ENCODE measurements at places on chromosomes 3 and 15.

GRCh38 chr15:78726870-78727551 lies 84.3 kb downstream of the ADAMTS7 start:
- no peak for DNase-seq

GRCh38 chr15:100528833-100529428 lies at the start of gene CERS3:
CERS3 (minus strand) TSS chr15:100528950; CDS start chr15:100501849, 27,101 bp downstream.
- DNase-seq: no peak

DNA sequence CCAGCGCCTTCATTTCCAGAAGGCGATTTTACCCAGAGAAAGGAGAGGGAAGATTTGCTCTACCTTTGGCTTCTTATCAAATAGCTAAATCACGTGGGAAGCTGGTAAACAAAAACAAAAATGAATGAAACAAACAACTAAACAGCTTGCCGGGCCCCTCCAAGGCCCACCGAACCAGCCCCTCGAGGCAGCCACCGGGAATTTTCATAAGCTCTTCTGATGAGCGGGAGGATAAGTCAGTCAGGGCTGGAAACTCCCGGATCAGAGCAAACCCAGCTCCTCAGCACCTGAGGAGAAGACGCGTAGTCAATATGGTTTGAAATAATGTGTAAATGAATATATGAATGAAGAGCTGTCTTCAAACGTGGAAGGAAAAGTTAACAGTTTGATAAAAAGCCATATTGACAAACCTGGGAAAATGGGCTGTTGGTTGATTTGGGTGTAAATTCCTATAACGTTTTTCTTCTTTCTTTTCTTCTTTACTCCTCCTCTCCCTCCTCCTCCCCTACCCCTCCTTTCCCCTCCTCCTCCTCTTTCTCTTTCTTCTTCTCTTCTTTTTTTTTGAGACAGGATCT lies 10.7 kb downstream of the RPLP1 start:
- no peak for DNase-seq

- DNase-seq: no peak
These were observed 205.9 kb downstream of the CD47 start for GRCh38 chr3:107884719-107885460.

DNA sequence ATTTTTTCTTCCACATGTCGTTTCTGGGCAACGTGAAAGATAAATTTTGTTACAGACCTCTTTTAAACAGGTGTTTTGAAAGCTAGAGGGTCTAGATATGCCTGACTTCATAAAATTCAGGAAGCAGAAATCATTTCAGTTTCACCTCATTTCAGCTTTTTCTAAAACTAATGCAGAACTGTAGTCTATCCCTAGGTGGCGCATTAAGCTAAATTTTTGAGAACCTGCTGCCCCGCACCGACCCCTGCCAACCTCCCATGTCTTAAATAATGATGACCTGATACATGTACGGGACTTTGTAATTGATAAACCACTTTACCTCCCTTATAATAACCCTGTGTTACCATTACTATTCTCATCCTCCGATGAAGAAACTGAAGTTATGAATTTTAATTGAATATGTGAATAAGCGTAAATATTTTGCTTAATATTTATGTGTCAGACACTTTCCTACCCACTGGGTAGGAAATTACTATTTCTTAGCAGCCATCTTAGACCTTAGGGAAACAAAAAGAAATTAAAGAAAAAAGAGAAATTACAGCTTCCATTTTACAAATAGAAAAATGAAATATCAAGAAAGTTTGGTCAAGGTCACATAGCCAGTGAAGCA lies 78.7 kb upstream of the GCNT3 start:
- DNase-seq: no peak

- no peak for DNase-seq
These were observed 48.6 kb downstream of the CMSS1 start for GRCh38 chr3:99866261-99866761.

GRCh38 chr3:138378990-138379389 lies 30.6 kb downstream of the MRAS start:
- no peak for DNase-seq

GRCh38 chr15:96054621-96055020 lies 275.9 kb upstream of the NR2F2 start:
- DNase-seq: no peak

- DNase-seq: no peak
These were observed 97.4 kb upstream of the KLF13 start for GRCh38 chr15:31228980-31229826.

DNA sequence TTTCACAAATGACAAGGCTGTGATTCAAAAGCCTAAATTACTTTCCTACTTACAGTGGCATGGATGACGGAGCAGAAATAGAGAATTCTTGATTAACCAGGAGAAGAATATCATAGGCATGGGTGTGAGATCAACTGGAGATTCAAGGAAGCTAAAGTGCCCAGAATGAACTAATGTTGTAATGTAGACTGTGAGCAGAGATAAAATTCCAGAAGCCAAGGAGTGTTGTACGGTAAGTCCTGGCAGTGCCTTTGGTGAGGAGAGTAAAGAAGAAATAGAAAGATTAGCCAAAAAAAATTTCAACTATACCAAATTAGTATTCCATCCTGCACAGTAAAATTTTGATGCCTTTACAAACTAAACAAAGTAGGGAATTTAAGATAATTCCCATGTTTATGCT lies 75.9 kb downstream of the ZBTB20 start:
- no peak for DNase-seq

- no peak for DNase-seq
These were observed 205.9 kb downstream of the RSL24D1 start for GRCh38 chr15:54990793-54991192.

- no peak for DNase-seq
These were observed 187.9 kb downstream of the SUCNR1 start for GRCh38 chr3:152061296-152061695.

DNA sequence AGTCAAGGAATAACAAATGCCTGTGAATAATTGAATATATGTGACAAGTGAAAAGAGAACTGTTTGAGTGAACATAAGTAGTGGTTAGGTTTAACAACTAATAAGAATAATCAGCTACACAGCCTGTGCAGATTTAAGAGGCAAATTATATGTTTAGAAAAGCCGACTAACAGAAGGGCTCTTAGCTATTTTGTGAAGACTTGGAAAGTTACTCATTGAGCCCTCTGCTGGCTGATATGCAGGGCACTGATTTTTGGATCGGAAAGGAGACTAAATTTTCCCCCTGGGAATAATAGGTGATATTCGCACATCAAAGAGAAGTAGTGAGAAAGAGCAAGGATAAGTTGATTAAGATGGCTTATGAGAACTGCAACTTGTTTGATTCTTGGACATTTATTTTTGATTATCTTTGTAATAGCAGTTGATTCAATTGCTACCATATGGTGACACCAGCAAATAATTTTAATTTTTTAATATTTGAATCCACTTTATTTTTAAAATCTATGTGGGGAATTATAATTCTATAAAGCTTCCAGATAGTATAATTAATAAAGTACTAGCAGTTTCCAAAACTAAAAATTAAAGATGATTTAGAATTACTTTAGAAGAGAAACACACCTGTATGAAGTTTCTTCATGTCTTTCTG lies 156.2 kb downstream of the NLGN1 start:
- DNase-seq: no peak

GRCh38 chr3:159856590-159857104 lies 132.0 kb upstream of the IL12A start:
- no peak for DNase-seq

- DNase-seq: no peak
These were observed 52.8 kb downstream of the DHX30 start for GRCh38 chr3:47855461-47856383.

GRCh38 chr3:119664370-119664769 lies 4.0 kb upstream of the POPDC2 start:
- DNase-seq: no peak

DNA sequence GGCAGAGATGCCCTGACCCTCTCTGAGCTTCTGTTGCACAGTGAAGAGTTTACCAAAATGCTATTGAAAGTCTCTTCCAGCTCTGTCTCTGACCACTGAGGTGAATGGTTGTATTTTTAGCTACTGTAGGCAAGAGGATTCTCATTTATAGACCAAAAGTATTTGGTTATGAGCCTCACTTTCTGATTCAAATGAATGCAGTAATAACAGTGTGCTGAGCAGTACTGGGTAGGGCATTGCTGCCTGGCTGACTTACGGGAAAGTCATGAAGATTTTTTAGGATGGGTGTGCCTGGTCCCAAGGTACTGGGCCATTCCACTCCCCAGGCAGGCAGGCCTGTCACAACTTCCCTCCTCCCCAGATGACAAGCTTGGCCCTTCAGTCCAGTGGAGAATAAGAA lies 15.5 kb downstream of the PLA1A start:
- no peak for DNase-seq

DNA sequence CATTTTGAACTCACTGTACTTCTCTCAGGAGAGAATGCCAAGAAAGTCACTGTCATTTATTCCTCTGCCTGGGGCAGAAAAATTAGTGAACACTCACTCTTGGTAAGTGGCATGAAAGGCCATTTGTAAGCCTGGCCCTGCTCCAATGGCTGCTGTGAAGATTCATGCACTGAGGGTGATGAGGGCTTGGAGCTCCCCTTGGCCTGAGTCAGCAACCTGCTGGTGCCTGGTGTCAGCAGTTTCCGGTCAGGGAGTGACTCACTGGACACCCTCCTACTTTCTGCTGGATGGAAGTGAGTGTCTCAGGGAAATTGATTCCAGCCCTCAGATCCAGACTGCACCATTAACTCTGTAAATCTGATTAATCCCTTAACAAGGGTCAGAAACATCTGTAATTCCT lies 37.6 kb downstream of the TRA2B start:
- no peak for DNase-seq

- DNase-seq: no peak
These were observed 920.6 kb upstream of the CFAP20DC start for GRCh38 chr3:59970376-59970775.

- DNase-seq: no peak
These were observed 19.2 kb upstream of the ITPKA start for GRCh38 chr15:41474436-41474835.

- no peak for DNase-seq
These were observed 48.8 kb downstream of the ALDH1A2 start for GRCh38 chr15:58016581-58017175.

DNA sequence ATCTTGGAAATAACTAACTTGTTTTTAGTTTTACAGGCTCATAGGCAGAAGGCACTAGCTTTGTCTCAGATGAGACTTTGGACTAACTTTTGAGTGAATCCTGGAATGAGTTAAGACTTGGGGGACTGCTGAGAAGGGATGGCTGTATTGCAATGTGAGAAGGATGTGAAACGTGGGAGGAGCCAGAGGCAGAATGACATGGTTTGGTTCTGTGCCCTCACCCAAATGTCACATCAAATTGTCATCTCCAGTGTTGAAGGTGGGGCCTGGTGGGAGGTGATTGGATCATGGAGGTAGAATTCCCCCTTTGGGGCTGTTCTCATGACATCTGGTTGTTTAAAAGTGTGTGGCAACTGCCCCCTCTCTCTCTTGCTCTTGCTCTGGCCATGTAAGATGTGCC lies 28.8 kb upstream of the CCDC50 start:
- DNase-seq: no peak

DNA sequence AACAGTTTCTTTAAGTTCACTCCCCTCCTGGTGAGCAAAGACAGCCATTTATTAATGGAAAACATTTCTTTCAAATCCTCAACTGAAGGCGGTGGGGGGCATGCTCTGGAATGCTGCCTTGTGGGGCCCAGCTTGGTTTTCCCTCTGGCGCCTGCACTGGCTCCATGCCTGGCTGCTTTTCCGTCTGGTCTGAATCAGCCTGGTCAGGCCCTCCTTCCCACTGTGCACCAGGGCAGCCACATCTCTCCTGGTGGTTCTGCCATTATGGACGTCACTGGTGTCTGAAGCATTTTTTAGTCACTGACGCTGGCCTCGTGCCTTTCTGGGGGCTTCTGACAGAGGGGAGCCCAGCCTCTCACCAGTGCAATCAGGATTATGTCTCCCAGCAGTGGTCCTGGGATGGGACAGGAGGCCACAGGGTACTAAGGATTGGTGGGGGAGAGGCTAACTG lies 57.6 kb upstream of the APEH start:
- no peak for DNase-seq

DNA sequence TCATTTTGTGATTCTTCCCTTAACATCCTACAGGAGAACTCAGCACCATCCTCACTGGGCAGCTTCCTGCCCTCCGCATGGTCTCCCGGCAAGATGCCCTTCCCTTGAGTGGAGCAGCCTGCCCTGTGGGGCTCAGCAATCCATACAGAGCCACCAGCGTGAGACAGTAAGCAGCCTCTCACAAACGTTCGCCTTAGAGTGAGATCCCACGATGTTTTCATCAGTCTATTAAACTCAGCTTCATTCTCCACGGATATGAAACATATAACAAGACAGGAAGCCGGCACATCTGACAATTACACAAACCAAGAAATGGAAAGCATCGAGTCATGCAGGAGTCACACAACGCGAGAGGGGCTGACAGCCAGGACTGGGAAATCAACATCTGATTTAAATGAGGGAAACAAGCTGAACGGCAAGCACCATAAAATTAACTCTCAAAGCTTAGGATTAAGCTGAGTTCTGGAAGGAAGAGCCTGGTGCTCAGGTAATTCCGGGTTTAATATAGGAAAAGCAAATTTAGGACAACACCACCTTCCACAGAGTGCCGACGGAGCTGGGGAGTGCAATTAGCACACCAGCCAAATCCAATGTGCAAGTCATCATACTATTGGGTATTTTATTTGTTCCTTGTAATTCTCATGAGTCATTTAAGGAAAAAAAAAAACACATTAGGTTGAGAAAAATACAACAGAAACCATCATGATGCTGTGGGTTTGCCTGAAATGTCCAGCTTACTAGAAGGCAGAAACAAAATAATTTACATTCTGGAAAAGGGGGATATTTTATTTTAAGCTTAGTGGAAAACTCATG lies 272.0 kb downstream of the OCA2 start:
- DNase-seq: no peak

DNA sequence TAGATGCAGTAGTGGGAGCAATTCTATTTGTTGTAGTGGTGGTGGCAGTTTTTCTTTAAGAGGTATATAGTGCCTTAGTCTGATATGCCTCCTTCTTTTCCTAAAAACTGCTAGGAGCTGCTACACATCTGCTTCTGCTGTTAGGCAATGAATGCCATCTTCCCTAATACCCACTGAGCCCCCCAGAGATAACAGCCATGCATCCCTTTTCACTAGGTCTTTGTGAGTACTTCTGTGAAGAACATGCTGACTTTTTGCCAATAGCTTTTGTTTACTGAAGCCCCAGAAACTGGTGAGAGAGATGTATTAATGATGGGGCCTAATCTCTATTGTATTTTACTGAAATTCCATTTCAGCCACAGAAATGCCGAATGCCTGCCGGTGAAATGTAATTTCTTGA lies 92.6 kb upstream of the CHL1 start:
- no peak for DNase-seq

GRCh38 chr3:86653661-86654205 lies 337.2 kb downstream of the VGLL3 start:
- DNase-seq: no peak

- no peak for DNase-seq
These were observed 12.8 kb upstream of the MAGEF1 start for GRCh38 chr3:184724699-184725098.

- no peak for DNase-seq
These were observed 12.4 kb downstream of the ACTC1 start for GRCh38 chr15:34782901-34783300.

- no peak for DNase-seq
These were observed 15.5 kb upstream of the PPP1R2 start for GRCh38 chr3:195558602-195559001.
